ENCODE measurements at places on chromosomes 5 and 9.
A peak's percentile ranks its signal among the peaks of the same experiment; 100 is the strongest.

DNA sequence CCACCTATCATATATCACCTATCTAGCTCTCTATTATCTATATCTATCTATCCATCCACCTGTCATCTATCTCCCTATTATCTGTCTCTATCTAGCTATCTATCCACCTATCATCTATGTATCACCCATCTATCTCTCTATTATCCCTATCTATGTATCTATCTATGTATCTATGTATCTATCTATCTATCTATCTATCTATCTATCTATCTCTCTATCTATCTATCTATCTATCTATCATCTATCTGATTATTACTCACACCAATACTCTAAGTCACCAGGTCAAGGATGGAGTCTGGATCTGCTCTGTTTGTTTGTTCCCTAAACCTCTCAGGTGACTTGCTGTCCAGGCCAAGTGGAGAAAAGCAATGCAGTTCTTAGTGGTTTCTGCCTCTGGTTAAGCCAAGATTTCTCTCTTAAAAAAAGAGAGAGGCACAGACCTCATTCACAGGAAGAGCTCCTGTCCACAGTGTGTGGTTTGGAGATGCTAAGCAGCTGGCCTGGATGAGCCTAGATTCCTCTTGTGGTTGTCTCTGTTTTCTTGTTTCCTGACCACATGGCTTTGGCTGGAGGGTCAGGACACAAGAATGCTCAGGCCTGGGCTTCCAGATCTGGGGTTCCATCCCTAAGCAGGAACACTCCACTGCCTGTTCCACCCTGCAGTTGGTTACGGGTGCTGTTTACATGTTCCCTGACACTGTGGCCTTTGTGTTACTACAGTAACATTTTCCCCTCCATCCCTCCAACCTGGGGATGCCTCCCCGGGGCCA is 133.4 kb downstream of the PHF2 start:
- no peak for DNase-seq

GRCh38 chr5:176536132-176536901 is 885 bp downstream of the RNF44 start:
- DNase-seq = peak; percentile 80

GRCh38 chr5:105659396-105659795 is 2011.3 kb downstream of the EFNA5 start:
- no peak for DNase-seq

DNA sequence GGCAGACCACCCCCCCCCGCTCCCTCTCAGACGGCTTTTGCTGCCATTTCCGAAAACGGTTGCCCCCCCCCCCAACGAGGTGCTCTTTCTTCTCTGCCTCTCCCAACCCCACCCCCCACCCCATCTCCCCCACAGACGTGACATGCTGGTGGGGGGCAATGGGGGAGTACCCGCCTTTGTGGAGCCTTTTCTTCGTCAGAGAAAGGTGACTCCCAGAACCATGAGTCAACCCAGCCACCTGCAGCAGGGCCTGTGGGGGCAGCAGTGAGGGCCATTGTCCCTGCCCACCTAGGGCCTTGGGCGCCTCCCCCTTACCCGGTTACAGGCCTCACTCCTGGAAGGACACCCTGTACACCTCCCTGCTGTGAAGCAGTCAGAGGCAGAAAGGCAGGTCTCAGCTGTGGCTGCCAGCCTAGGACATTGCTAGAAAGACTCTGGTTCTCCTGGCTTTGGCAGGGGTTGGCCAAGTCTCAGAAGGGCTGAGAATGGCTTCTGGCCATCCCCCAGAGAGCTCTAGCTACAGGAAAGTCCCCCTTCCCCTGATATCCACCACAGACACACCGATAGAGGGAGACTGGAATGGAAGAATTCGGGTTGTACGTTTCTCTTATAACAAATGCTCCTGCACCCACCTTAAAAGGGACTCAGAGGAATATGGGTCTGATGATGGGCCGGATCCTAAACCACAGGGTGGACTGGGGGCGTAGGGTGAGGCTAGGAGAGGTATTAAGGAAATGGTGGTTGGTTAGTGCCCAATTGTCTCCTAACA is 2.2 kb downstream of the DNAJB5 start:
- DNase-seq = no peak

DNA sequence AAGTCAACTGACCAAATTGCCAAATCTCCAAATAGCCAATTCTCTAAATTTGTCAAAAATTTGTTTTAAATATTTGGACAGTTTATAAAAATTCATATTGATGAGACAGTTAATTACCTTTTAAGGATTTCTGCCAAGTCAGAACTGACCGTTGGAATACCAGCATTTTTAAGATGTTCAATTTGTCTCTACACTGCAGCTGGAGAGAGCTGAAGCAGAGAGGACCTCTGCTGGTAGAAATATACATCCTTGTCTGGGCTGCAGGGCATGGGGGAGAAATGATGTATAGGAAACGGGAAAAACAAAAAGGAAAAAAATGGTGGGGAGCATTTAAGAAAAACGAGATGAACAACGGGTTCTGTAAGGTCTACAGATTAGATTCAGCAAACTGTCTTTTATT is 16.8 kb downstream of the NR6A1 start:
- no peak for DNase-seq

DNA sequence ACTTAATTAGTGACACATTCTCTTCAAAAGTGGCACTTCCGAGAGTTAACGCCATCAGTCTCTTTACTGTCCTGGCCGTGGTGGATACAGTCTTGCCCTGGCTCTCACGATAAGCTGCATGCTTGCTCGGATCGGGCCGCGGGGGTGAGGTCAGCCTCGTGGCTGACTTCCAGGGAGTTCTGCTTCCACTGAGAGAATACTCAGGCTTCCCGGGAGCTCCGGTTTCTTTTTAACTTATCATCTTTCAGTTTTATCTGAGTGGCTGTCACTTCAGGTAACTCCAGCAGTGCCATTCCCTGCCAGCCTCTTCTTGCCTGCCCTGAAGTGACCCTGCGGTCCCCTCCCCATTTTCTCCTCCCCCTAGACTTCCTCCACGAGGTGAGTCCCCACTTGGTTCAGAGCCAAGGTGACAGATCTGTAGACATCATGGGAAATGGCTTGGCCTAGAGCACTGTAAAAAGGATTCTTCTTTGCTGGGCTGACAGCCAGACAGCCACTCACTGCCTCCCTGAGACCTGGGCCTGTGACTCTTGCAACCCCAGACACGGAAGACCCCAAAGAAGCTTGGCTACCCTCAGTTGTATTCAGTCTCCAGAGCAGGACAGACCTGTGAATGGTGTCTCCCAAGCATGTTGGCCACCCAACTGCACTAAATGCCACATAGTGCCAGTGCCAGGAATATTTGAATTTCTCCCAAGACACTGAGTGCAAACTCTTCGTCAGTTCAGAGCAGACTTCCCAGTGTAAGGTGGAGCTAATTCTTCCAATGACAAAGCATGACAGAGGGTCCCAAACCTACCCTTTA is 95.1 kb downstream of the DAPK1 start:
- no peak for DNase-seq

GRCh38 chr9:99237356-99237755 is 15.3 kb downstream of the SEC61B start:
- no peak for DNase-seq

- no peak for DNase-seq
These were observed 65.3 kb downstream of the CFAP95 start for GRCh38 chr9:69885931-69886330.

GRCh38 chr9:98931600-98932389 is 11.9 kb upstream of the COL15A1 start:
- no peak for DNase-seq

DNA sequence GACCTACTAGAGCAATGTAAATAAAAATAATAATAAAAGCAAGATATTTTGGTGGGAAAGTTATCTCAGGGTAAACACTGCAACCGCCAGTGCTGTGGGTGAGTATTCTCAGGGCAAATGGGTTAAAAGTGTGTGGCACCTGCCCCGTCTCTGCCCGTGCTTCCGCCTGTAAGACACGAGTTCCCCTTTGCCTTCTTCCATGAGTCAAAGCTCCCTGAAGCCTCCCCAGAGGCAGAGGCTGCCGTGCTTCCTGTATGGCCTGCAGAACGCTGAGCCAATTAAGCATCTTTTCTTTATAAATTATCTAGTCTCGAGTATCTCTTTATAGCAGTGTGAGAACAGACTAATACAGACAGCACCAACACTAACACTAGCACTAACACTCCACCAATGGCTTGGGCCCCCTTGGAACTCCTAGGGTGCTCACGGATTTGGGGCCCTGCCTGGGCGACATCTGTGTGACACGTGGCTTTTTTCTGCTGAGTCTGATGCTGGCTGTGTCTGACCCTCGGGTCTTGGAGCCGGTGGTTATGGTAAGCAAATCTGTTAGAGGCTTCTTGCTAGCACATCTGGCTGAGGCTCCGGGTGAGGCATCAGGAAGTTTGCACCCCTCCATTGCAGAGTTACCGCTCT is 10.6 kb downstream of the PLEKHG4B start:
- DNase-seq = no peak

DNA sequence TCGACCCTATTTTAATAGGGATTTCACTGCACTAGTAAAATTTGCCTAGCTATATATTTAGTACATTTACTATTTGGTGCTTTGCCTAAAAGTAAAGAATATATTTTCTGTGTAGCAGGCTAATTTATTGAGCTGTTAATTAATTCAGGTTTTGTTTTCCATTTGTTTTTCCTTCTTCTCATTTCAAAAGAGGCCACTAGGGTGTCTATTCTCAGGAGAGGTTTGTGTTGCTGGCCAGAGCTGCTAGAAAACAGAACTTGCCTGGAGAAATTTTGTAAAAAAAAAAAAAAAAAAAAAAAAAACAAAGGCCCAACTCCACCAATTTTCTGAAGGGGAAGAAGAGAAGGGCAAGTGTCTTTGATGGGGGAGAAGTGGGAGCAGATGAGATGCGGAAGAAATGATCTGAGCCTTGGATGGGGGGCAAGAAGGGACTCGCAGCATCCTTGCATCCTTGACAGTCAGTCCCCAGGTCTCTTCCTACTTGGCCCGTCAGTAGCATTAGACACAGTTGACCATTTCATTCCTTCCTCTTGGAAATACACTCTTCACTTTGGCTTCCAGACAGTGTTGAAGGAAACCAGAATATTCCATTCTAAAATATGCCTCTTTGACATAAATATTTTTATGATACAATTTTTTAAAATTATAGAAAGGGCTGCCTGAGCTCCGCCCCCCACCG is 318.5 kb downstream of the TRPM3 start:
- DNase-seq = no peak

GRCh38 chr5:173625673-173626504 is 9.4 kb upstream of the BOD1 start:
- DNase-seq = no peak

- no peak for DNase-seq
These were observed 49.0 kb upstream of the CTXN3 start for GRCh38 chr5:127599847-127600246.

DNA sequence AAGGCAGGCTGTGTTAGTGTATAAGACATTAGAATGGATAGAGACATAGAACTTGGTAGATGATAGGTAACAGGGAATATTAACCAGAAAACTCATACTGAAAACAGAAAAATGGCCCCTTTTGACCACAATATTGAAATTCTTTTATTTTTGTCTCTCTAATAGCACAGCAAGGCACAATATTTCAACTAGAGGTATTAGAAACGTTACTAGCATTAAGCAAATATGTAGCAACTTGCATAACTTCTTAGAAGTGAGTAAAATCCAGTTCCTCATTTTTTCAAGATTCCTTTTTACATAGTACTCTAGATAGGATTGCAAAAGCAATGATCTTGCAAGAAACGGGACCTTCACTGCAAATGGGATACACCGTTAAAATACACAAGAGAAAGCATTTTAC is 102.7 kb upstream of the VCAN start:
- peak; percentile 18 for DNase-seq

DNA sequence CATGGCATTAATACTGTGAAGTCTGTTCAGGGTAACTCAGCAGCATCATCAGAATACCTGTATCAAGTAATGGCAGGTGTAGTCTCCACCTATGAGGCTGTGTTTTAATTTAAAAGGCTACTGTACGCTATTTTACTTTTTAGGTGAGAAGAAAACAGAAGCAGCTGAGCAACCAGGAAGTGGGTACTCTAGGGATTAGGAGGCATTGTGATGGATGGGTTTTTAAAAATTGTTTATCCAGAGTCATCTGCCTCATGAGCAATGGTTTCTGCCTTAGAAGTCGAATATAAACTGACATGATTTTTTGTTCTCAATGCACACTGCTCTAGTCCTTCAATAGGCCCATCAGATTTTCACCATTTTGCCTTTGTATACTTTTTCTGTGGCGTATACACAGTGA is 42.6 kb downstream of the PSIP1 start:
- no peak for DNase-seq

- no peak for DNase-seq
These were observed 1025.4 kb upstream of the ACO1 start for GRCh38 chr9:31359071-31359470.

DNA sequence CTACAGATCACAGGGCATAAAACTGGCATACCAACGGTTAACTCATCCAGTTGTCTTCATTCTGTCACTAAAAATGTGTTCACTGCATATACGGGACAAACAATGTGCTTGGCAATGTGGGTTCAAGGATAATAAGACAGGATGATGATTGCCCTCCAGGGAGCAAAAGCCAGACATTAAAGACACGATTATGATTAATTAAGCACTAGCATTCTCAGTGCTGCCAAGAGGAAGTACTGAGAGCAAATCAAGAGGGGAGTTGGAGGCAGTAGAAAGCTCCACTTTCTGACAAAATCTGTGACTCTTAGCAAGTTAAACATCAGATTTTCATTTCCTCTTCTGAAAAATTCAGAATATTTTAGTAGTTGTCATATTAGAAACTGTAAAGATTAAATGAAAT is 9.0 kb upstream of the IFNA8 start:
- no peak for DNase-seq

- DNase-seq = no peak
These were observed 113.6 kb downstream of the IRX1 start for GRCh38 chr5:3709068-3709716.

GRCh38 chr9:83267741-83268140 is 204.8 kb upstream of the RASEF start:
- DNase-seq = no peak

DNA sequence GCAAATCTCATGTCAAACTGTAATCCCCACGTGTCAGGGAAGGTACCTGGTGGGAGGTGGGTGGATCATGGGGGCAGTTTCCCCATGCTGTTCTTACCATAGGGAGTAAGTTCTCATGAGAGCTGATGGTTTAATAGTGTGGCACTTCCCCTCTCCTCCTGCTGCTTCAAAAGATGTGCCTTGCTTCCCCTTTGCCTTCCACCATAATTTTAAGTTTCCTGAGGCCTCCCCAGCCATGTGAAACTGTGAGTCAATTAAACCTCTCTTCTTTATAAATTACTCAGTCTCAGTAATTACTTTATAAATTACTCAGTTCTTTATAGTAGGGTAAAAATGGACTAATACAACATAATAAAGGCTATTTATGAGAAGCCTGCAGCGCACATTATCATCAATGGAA is 7.1 kb upstream of the CNTRL start:
- peak; percentile 47 for DNase-seq

DNA sequence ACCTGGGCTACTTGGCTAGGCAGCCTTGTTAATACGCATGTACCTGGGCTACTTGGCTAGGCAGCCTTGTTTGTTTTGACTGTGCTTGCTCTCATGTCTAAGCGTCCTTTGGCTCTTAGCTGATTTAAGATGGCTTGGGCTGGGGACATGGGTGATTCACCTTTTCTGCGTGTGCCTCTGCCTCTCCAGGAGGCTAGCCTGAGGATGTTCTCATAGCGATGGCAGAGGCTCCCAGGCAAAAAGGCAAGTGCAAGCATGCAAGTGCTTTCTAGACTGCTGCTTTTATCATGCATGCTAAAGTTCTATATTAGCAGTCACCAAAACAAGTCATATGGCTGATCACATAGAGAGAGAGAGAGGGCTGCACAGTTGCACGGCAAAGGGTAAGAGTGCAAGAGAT is 300.5 kb downstream of the IRX1 start:
- no peak for DNase-seq
